Stimulated activated CD4-positive, alpha-beta T cell treated with anti-CD3 and anti-CD28 coated beads, Interleukin-1b, Interleukin-23, amount 100 ng/mL, for 1 hour (primary cell): ENCODE measurements at places on chromosomes 1 and 21.

DNA sequence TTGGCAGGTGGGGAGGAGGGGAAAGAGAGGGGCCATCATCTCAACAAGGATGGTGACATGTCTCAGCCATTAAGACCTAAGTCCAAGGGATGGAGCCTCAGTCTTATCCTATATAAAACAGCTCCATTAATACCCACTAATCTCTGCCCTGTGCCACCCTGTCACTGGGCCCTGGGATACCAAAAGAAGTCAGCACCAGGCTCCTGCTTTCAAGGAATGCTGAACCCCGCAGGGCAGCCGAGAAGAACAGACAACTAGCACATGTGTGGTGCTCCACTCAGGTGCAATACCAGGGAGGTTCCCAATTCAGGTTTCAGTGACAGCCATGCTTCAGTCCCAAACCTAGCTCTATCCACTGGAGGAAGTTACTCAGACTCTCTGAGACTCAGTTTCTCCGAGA is 128.4 kb downstream of the GRIK3 start:
- DNase-seq, result no peak

- no peak for DNase-seq
Observed at GRCh38 chr1:8875216-8875861, 3.1 kb downstream of the ENO1 start.

DNA sequence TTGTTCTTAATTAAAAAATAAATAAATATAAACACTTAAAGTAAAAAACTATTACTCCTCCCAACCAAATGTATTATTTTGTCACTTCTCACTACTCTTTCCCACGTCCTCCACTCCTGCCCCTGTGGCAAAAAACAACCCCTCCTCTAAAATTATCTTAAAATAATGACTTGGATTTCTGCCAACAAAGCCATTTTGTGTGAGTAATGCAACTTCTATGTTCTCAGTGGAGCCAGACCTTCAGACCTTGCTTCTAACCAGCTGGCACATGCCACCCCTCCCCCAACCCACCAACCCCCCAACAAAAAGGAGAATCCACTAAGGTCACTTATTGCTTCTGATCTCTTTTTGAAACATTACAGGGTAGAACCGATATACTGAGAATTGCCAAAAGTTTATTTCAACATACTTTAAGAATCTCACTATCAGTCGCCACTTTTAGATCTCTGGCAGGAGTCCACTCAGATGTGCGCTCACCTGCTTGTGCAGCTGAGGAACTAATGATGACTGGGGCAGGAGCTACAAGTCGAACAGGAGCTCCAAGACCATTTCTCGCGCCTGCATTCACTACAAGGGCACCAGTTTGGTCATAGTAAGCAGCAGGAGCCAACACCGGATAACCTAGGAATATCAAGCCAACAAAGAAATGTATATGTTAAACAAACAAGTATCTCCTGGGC is 58.3 kb upstream of the SDC3 start:
- no peak for DNase-seq

- no peak for DNase-seq
Observed at GRCh38 chr1:168918860-168919741, 187.4 kb upstream of the ATP1B1 start.

DNA sequence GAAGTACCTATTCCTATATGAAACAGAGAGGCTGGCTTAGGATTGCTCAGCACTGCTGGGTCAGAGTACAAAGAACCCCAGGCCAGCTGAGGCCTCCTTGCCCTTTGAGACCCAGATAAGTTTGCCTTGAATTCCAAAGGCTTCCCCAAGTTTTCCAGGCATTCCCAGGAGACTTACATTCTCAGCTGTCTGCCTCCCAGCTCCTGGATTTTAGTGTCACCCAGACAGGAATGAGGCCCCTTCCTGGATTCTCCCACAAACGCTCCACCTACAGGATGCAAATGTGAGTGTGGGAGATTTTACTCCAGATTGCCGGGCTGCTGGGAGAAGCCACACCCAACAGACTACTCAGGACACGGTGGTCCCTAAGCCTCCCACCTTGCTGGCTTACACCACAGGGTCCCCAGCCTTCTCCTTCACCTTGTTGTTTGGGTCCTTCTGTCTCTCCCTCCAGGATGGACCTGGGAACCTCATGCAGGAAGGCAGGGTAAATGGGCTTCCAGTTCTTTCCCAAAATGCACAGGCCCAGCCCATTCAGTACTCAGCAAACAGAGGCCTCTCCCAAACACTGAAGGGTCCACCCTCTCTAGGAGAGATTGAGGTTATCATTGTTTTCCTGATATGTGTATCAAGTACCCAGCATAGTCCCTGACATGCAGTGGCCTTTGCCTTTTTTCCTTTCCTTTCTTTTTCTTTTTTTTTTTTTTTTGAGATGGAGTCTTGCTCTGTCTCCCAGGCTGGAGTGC is 10.6 kb downstream of the RHBG start:
- DNase-seq, result no peak
